ENCODE measurements at places on chromosomes 2 and 18.

GRCh38 chr2:200431996-200432705, 77.7 kb downstream of the KCTD18 start:
- no peak for DNase-seq

- DNase-seq: no peak
Measured at GRCh38 chr2:190802626-190803209, 77.9 kb upstream of the GLS start.

DNA sequence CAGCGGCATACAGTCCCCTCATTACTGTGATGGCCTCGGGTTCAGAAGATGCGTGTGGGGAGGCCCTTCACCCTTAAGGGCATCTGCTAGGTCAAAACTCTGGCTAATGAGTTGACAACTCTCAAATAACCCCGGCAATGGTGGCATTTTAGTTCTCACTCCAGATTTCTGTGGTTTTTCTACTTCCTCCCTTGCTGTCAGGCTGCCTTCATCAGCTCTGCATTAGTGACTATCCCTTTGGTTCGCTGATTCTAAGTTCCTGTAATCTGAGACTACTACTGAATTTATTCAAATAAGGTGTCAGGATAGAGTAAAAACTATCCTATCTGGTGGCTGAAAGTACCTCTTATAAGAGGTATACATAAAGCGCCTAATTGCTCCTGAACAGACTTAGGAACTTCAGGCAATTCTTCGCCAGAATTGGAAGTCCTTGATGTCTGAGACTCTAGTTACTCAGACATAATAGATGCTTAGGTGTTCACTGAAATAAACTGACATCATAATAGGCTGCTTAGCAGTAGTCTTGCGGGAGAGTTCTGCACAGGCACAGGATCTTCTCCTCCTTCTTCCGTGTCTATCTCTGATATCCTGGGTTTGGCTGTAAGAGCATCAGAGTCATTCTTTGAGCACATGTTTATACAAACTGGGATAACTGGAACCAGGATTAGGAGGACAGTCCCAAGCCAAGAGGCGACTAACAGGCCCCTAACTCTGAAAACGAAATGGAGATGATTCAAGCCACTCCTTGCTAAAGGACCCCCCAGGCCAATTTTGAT, 194.5 kb downstream of the DNER start:
- DNase-seq: no peak

GRCh38 chr2:43003702-43004101, 211.3 kb upstream of the HAAO start:
- no peak for DNase-seq

DNA sequence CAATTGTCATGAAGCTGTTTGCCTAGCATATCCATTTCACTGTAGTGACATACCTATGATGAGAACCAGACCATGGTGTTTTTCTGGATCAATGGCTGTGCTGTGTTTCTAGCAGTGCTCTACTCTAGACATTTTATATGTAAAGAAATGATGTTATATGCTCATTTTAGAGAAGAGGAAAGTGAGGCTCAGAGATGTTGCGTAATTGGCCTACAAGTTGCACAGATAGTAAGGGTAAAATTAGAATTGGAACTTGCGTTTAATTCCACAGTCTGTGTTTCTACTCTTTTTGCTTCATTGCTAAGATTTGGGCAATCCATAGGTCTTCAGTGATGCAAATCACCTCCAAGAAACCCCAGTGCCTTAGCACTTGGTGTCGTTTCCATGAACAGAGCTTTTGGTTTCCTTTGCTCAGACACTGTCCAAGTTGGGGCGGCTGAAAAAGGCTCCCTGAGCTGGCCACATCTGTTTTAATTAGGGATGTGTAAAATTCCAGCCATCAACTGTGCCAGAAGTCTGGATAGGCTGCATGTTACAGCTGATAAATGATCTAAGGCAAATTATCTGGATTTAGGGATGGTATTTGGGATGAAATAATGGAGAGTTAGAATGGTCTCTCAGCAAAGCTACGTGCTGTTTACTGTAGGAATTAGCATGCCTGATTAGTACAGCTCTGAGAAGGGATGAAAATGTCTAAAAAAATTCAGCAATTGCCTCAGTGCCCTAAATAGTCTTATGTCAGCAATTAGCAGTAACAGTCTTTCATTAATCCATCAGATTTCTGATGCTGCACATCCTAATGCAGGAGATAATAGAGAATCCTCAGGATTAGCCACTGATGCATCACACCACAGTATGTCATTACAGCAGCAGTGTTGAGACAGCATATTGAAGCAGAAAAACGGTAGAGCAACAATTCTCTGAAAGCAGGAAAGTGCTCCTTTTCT, 65.3 kb downstream of the PTPRM start:
- DNase-seq: no peak

GRCh38 chr18:80188643-80189530, 58.4 kb downstream of the PARD6G start:
- no peak for DNase-seq

DNA sequence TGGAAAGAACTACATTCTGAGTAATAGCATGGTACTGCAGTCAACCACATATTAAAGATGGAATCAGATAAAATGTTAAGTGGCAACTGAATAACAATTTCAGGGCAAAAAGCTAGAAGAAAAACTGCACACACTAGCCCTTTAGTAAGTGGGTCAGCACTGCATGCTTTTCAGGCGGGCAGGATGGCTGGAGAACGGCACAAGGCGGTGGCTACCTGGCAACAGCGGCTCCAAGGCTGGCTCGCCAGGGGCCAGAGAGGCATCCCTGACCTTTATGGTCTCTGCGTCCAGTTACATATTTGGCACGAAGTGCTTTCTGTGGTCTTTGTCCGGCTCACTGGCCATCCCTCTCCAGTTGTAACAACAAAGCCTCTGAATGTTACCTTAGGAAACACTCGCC, 226.7 kb downstream of the MYT1L start:
- DNase-seq: no peak

GRCh38 chr18:59383851-59384250, 24.8 kb upstream of the LMAN1 start:
- no peak for DNase-seq

DNA sequence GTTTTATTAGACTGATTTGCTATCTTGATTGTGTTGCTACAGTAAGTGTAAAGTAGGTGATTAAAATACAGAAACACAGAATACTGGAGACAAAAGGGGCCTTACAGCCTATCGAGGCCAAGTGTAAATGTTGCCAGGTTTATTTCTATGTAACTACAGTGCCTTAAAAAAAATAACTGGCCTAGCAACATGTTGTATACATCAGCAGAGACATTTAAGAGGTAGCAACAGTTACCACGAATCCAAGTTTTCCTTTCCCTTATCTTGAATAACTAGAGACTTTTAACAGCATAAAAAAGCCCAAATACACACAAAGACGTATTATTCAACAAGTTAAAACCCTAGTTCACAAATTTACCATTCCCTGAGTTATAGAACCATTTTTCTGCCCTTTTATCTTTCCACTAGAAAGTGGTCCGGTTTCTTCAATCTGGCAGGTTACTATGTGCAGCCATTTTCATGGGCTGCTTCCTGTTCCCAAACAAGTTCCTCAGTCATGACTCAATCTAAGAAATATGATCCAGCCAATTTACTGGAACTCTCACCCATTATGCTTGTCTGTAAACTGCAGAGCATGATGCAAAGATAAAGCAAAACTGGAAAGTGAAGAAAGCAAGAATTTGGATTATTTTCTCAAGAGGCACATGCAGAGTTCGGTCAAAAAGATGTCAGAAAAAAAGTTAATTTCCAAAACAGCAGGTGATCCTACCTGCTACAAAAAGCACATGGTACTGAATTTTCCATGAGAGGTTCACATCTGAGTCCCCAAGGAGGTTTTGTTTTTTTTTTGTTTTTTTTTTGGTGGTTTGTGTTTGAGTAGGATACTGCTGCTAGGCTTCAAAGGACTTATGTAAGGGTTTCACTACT, 22.2 kb downstream of the NFE2L2 start:
- DNase-seq: peak; percentile 33

- DNase-seq: no peak
Measured at GRCh38 chr2:197838579-197838978, 34.2 kb downstream of the PLCL1 start.

GRCh38 chr2:164182116-164182627, 439.1 kb downstream of the GRB14 start:
- no peak for DNase-seq

DNA sequence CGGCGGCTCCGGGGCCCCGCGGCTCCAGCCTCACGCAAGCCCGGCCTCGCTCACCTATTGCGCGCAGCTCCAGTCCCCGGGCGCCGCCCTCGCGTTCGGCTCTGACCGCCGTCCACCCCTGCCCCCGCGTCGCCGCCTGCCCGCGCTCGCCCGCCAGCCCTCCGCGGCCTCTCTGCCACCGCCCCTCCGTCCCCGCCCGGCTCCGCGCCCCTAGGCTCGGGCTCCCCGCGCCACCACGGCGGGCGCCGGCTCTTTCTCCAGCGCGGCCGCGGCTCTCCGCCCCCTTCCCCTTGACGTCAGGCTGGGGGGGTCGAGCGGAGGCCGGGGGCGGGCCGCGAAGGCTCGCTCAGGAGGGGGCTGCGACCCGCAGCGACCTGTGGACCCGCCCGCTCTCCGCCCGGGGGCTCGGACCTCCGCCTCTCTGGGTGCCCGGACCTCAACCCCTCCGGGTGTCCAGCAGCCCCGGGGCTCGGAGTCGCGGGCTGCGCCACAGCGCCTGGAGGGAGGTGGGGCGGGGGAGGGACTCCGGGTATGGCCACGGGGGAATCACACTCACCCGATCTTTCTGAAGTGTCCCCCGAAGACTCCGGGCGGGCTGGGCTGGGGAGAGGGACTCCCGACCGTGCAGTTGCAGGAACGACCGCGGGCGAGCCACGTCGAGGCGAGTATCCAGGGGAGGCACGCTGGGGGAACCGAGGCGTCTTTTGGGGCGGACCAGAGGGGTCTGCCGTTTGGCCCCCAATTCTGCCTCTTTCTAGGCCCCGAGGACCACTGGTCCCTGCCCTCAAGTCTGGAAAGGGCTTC, at the start of gene SEMA4C:
SEMA4C (minus strand) TSS at position 259 of the 804 bp plus-strand sequence. CDS start 2,194 bp downstream, outside the sequence.
- DNase-seq: no peak

DNA sequence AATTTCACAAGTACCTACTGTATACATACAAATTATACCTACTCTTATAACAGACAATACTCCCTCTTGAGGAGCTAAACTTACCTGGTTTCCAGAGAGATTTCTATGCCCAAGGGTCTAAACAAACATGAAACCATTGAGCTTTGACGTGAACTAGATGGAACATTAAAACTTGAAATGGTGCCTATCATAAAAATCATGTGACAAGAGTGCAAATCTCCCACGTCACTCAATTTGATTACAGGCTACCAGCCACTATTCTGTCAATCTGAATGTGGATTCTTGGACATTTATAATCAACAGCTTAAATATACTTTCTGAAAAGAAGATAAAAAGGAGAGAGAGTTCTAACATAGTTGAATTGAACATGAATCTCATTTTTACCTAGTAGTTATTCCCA, 297.1 kb upstream of the SESTD1 start:
- DNase-seq: no peak

- no peak for DNase-seq
Measured at GRCh38 chr18:59087391-59087790, 52.3 kb upstream of the SEC11C start.
